ENCODE measurements at places on chromosomes 5 and 9.

DNA sequence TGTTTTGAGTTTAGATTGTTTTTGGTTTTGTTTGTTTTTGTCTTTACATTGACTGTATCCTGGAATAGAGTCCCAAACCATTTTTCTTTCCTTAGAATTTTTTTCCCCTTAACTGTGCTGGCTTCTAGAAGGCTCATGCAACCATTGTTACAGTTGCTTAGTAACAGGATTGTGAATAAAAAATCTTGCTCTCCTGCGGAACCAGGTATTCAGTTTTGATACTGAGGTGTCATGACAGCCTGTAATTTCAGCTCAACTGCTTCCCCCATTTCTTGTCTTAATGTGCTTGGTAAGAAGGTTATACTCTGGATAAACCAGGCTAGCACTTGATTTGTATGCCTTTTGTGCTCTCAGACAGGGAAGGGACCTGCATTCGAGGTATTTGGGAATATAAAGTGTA is 42.1 kb downstream of the FOCAD start:
- DNase-seq, result no peak

DNA sequence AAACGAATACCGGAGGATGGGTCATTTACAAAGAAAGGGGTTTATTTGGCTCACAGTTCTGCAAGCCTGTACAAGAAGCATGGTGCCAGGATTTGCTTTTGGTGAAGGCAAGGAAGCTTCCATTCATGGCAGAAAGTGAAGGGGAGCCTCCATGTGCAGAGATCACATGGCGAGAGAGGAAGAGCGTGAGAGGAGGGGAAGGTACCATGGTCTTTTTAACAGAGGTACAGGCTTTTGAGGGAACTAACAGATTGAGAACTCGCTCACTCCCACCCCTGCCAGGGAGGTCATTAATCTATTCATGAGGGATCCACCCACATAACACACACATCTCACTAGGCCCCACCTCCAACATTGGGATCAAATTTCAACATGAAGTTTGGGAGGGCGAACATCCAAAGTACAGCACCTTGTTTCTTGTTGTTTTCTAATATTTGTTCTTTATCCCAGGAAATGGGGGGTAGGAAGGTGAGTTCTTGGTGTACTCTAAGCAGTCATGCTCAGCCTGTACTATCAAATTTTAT is 18.5 kb downstream of the TMC1 start:
- peak; percentile 6 for DNase-seq

- DNase-seq, result no peak
These were observed 8.7 kb downstream of the SNCB start for GRCh38 chr5:176621661-176622079.

- no peak for DNase-seq
These were observed 153.9 kb downstream of the PCSK5 start for GRCh38 chr9:76044266-76044819.

GRCh38 chr5:157575381-157576020 is at the start of gene ADAM19:
ADAM19 (minus strand) TSS chr5:157575775; CDS start chr5:157575696, 79 bp downstream.
- DNase-seq, result peak; percentile 85

DNA sequence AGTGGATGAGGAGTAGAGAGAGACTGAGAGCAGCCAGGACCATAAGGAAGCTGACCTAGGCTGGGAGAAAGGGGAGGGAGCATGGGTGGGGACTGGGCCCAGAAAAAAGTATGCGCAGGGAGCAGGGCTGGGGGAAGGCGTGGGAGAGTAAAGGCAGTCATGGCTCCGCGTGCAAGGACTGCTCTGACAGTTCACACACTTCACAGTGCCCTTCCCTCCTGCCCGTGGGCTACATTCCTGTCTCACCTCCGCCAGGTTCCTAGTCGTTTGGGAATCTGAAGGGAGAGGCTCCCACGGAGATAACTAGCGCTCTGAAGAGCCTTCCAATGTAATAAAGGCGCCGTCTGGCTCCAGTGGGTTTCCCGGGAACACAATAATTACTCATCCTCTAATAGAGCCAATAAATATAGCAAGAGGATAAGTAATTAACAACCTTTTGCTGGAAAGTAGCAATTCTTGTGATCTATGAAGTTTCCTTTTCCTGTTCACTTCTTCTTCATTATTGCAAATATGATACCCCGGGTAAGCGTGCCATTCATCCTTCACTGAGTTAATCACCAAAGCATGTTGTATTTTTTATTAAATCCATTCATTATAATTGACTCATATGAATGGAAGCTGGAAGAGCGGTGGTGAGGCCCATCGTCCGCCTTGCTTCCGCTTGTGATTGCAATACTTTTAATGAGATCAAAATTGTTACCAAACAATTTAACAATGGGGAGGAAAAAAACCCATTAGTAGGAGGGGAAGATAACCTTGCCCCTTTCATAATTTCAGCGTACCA is 39.3 kb downstream of the TTLL11 start:
- no peak for DNase-seq

DNA sequence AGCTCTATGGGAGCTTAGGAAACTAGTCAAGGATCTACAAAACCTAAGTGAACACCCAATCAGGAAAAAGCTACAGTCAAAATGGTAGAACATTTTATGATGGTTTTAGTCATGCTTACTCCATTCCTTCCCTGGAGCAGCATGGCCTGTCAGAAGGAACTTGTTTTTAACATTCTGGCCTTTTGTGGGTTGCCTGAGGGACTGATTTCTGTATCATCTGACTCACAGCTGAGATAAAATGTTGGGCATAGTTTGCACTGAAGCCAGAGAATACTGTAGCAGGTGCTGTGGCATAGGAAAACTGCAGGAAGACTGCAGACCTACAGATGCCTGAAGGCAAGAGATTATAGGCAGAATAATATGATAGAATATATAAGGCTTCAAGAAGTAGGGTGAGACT is 719.6 kb upstream of the GRAMD2B start:
- no peak for DNase-seq

DNA sequence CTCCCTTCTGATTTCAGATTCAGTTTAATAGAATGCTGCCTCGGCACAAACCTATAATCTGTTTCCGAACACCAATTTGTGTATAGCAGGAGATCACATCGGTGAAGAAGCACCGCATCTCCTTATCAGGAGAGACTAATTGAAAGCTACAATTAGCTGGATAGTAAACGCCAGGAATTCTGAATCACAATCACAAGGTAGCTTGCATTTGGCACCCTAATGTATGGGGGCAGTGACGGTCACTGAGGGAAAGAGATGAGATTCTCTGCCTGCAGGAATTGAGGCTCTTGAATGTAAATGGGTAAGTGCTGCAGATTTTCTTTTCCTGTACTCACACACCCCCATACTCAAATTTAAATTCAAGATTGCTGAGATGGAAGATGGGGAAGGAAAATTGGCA is 373.6 kb upstream of the ZNF608 start:
- DNase-seq, result no peak

DNA sequence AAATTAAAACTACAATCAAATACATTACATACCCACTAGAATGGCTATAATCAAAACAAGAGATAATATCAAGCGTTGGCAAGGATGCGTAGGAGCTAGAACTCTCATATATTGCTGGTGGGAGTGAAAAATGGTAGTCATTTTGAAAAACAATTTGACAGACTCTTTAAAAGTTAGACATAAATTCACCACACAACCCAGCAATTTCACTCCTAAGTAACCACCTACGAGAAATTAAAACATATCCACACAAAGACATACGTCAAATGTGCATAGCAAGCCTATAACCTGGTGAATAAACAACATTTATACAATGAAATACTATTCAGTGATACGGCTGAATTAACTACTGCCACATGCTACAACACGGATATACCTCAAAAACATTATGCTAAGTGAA is 44.7 kb downstream of the GKAP1 start:
- DNase-seq, result no peak

DNA sequence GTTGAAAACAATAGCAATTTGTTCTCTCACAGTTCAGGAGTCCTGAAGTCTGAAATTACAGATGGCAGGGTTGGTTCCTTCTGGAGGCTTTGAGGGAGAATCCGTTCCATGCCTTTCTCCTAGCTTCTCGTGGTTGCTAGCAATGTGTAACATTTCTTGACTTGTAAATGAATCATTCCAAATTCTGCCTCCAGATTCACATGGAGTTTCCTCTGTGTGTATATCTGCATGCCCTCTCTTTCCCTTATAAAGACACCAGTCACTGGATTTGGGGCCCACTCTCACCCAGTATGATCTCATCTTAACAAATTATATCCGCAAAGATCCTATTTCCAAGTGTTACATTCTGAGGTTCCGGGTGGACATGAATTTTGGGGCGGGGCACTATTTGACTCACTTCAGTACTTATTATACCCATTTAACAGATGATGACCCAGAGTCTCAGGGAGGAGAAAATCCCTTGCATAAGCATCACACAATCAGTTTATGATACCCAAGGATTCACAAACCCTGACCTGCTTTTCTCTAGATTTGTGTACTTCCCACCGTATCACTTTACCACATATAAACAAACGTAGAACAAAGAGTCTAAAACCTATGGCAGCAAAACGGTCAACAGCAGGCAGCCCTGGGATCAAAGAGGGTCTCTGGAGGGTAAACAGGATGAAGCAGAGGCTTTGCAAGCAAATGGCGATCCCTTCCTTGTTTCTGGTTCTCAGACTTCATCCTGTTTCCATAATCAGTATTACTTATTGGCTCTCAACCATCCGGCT is 93.7 kb downstream of the C9orf152 start:
- DNase-seq, result no peak

- DNase-seq, result no peak
These were observed 39.1 kb upstream of the BASP1 start for GRCh38 chr5:17178373-17178675.

- no peak for DNase-seq
These were observed 61.1 kb upstream of the PSD2 start for GRCh38 chr5:139734539-139734916.

DNA sequence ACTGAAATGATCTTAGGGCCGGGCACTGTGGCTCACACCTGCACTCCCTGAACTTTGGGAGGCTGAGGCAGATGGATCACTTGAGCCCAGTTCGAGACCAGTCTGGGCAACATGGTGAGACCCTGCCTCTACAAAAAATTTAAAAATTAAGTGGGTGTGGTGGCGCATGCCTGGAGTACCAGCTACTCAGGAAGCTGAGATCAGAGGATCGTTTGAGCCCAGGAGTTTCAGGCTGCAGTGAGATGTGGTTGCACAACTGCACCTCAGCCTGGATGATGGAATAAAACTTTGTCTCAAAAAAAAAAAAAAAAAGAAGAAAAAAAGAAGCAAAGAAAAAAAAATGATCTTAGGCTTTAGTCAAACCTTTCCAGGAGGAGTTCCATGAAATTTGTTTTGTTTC is 41.8 kb downstream of the MEF2C start:
- DNase-seq, result no peak

- peak; percentile 83 for DNase-seq
These were observed 353.6 kb downstream of the SLIT3 start for GRCh38 chr5:168947212-168947868.

GRCh38 chr9:120742951-120743416 is 28.7 kb upstream of the MEGF9 start:
- peak; percentile 60 for DNase-seq

- no peak for DNase-seq
These were observed 10.9 kb downstream of the MFAP3 start for GRCh38 chr5:154049636-154050035.

GRCh38 chr9:137705443-137705863 is 86.6 kb downstream of the EHMT1 start:
- no peak for DNase-seq

Data from neural progenitor cell (in vitro differentiated cells).